ENCODE measurements at places on chromosomes 13 and 19.

DNA sequence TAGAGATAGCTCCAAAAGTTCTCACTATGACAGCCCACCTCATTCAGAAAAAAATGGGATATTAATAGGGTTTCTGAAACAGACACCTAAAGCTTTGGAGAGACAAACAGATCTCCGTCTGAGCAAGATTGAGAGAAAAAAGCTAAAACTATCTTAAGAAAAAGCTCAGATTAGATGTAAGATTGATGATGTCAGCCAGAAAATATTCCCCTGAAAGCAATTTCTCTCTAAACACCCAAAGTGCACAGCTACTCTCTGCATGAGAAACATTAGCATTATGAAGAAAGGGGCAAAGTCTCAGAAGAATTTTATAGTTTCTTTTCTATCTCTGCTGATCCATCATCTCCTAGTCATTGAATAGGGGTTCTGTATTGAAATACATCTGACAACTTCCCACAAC lies 148.9 kb downstream of the ZNF737 start:
- DNase-seq = no peak

- no peak for DNase-seq
Observed at GRCh38 chr19:40616178-40616577, 15.0 kb downstream of the LTBP4 start.

DNA sequence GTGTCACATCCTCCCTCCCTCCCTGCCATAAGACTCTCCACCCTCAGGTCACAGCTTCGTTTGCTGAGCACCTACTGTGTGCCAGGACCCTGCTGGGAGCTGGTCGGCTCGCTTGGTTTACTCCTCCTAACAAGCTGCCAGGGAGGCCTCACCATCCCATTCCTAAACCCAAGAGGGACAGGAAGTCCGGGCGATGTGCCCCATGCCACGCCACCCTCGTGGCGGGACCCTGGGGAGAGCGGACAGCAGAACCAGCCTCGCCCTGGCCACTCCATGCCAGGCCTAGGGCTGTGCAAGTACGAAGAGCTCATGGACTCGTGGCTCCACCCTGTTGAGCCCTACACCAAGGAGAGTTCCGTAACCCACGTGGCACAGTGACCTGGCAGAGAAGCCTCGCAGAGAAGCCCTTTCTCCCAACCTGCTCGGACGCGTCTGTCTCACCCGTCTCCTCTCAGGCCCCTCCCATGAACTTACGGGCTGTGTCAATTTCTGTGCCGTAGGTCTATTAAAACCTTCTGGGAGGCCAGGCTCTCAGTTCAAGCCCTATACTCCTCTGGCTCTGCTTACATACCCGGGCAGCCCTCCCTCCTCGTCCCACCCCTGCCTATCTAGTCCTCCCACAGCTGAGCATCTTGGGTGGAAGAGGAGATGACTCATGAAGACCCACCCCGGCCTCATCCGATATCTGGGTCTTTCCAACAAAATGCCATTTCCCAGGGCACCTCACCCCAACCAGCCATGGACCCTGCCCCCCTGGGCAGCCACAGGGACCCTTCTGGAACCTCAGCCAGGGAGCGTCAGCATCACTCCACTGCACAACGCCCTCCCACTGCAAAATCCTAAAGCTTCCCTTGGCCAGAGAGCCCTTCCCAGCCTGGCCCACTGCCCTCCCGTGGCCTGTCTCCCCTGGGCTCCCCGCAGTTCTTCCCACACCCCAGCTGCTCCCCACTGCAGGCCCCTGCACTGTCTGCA lies 2.6 kb downstream of the UBXN6 start:
- no peak for DNase-seq

- DNase-seq = no peak
Observed at GRCh38 chr19:16887353-16888265, 1.2 kb upstream of the F2RL3 start.

GRCh38 chr13:94192431-94192975 lies 287.0 kb downstream of the DCT start:
- no peak for DNase-seq

DNA sequence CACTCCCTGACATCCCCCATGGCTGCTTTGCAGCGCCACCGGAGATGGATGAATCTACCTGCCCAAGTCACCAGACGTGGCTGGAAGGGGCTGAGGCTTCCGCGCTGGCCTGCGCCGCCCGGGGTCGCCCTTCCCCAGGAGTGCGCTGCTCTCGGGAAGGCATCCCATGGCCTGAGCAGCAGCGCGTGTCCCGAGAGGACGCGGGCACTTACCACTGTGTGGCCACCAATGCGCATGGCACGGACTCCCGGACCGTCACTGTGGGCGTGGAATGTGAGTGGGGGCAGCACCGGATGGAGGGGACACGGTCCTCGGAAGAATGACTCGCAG lies 4.6 kb downstream of the ICAM5 start:
- DNase-seq = no peak

GRCh38 chr13:23455401-23456185 lies 22.1 kb upstream of the SACS start:
- no peak for DNase-seq

DNA sequence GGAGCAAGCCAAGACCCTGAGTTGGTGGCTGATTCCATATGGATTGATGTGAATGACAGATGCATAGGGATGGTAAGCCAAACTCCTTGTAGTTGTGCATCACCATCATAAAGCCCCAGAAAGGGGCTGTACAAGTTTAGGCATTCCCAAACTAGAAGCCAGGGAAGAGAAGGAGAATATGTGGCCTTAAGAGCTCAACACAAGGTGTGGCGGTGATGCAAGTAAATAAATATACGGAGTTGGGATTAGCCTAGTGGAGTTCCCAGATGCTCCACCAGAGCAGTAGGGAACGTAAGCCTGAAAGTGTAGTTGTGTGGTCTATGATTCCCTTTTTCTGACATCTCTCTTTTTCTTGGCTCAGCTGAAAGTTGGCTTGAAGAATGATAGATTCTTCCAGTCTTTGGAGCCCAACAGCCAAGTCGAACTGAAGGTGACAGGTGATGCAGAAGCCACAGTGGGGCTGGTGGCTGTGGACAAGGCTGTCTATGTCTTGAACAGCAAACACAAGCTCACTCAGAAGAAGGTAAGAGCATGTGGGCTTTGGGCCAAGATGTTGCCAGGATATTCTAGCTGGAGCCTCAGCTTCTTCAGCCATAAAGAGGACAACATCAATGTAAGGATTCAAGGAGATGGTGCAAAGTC lies 30.1 kb downstream of the RDH8 start:
- DNase-seq = no peak

GRCh38 chr13:79966059-79966458 lies 374.9 kb downstream of the SPRY2 start:
- DNase-seq = no peak

GRCh38 chr13:19742643-19743042 lies 40.1 kb downstream of the PSPC1 start:
- DNase-seq = no peak

DNA sequence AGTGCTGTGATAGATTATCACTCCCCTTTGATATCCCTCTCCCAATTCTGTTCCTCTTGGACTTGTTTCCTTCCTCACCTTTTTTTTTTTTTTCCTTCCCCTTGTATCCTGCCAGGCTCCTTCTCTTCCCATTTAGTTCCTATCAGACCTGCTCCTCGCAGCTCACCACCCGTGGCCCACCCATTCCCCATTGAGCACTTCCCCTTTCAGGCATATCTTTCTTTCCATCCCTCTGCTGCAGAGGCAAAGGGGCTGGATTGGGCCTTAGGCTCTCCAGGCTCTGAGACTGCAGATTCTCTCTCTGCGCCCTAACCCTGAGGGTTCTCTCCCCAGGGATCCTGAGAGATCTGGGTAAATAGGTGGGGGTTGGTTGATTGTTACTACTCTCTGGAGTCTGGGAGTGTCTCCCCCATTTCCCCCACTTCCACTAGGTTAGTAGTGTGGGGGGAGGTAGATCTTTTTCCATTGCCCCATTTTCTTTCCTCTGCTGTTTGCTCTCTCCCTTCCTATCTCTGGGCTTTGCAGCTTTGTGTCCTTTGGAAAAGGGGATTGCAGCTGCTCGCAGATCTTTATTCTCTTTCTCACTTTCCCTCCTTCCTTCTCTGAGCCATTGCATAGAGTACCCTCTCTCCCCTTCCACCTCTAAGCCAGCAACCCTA lies 2.3 kb downstream of the ARHGAP35 start:
- DNase-seq = no peak

- DNase-seq = no peak
Observed at GRCh38 chr13:58855283-58855682, 1223.7 kb downstream of the PCDH17 start.
